Tibial artery (tissue), 4 donors: ENCODE measurements at places on chromosomes 5 and 9.

DNA sequence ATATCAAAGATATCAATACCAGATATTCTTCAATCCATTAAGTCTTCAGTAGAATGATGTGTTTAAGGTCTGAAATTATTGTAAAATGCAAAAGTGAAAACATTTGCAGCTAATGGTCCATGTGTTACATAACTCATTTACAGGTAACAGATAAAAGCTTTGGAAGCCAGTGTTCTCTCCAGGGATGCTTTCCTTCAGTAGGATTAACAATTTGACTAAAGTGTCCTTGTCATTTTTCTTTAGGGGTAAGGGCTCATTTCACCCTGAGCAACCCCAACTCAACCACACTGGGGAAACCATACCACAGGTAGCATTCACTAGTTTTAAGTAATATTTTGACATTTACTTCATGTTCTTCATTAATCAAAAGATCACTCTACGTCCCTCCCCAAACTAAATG is 12.9 kb downstream of the HNRNPK start:
- DNase-seq = no peak

DNA sequence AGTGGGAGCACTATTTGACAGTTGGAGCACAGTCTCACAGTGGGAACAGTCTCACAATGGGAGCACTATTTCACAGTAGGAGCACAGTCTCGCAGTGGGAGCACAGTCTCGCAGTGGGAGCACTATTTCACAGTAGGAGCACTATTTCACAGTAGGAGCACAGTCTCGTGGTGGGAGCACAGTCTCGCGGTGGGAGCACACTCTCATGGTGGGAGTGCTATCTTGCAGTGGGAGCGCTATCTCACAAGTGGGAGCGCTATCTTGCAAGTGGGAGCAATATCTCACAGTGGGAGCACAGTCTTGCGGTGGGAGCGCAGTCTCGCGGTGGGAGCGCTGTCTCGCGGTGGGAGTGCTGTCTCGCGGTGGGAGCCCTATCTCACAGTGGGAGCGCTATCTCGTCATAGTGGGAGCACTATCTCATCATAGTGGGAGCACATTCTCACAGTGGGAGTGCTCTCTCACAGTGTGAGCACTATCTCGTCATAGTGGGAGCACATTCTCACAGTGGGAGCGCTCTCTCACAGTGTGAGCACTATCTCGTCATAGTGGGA is 56.1 kb downstream of the MED10 start:
- DNase-seq = no peak

GRCh38 chr5:17727098-17727497 is 92.8 kb downstream of the TAF11L14 start:
- DNase-seq = no peak

DNA sequence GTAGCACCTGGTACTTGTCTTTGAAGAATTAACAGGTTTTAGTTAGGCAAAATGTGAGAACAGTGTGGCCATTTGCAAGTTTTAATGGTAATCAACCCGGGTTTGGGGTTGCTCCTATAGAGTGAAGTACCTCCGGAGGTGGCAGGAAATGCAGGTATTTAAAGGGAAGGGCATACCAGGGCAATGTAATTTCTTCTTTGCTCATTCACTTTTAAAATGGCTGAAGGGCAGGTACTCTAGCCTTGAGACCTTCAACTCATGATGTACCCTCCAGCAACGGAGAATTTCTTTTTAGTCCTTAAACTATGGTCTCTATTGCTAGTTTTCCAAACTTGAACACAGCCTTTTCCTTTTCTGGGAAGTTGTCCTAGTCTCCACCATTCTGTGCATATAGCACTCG is 1.3 kb upstream of the HSPA4 start:
- DNase-seq = no peak

DNA sequence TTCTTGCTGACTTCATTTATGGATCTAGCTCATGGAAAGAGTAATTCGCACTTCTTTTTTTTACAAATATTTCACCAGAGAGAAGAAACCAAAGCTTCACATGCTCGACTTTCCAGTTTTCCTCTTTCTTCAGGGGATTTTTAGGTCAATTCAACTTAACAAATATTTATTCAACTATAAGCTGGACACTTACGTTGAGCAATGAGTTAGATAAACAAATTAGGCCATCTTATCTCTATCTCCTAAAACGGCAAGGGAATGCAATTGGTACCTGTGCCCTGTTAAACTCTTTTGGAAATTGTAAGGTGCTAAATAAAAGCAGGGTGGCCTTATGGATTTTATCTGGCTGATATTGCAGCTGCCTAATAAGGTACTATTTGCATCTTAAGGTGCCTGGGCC is 145.1 kb upstream of the RAI14 start:
- no peak for DNase-seq

DNA sequence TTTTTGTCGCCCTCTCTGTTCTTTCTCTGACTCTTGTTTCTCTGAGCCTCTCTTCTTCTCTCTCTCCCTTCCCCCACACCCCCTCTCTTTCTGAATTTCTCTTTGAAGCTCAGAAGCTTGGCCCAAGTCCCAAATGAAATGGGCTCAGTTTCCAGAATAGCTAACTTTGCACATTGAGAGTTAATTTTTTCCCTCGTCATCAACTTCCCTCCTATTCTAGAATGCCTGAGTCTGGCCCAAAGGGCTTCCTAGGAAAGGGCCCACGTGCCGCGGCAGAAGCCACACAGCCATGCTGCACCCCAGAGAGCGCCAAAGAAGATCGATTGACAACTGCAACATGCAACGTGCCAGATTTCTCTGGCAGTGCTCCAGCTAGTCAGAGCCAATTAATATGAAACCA is 588.8 kb upstream of the KLF4 start:
- no peak for DNase-seq

DNA sequence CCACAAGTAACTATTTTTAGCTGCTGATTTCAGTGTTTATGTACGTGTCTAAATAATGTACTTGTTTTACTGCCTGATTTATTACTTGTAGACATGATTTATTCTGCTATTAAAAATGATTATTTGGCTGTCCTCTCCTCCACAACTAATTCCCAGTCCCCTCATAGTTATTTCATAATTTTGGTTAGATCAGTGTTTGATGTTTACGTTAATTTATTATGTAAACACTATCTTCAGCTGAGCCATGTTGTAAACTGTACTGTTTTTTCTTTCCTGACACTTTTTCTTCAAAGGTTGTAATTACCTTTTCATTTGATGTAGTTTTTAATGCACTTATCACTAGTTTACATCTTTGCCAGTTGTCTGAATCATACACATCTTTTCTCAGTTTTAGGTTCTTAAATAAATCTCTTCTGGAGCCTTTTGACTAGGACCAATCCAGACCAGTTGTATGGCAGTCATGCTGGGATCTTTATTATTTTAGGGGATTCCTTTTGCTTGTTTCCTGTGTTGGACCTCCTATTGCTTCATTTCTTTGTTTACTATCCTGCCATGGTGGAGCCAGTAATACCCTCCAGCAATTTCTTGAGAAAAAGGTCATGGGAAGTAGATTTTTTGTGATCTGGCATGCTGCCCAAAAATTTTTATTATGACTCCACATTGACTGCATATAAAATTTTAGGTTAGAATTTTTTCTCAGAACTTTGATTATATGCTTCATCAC is 16.1 kb downstream of the AP3S1 start:
- no peak for DNase-seq

GRCh38 chr9:99296291-99296951 is 74.3 kb downstream of the SEC61B start:
- no peak for DNase-seq

- no peak for DNase-seq
These were observed 522.9 kb downstream of the CCDC171 start for GRCh38 chr9:16075696-16076095.

DNA sequence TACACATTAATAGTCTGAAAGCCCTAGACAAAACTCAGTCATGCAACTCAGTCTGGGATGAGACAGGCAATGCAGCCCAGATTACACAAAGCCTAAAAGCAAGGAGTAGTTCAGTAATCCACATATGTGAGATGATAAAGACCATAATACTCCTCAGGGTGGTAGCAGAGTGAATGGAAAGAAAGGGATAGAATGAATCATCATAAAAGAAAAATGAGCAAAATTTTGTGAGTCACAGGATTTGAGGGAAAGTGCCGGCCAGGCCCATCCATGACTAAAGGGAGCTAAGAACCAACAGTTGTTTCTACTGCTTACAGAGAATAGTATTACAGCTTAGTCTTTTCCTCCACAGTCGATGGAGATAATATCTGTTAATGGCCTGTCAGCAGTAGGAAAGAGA is 90.0 kb upstream of the POU5F2 start:
- no peak for DNase-seq

GRCh38 chr5:52774005-52774410 is 13.7 kb upstream of the ITGA1 start:
- no peak for DNase-seq
